ENCODE measurements at places on chromosomes 5 and 9. TPM values are rescaled to one million over a fixed set of nuclear protein-coding genes. Genes with fewer than 3 reads are reported as not detected.

DNA sequence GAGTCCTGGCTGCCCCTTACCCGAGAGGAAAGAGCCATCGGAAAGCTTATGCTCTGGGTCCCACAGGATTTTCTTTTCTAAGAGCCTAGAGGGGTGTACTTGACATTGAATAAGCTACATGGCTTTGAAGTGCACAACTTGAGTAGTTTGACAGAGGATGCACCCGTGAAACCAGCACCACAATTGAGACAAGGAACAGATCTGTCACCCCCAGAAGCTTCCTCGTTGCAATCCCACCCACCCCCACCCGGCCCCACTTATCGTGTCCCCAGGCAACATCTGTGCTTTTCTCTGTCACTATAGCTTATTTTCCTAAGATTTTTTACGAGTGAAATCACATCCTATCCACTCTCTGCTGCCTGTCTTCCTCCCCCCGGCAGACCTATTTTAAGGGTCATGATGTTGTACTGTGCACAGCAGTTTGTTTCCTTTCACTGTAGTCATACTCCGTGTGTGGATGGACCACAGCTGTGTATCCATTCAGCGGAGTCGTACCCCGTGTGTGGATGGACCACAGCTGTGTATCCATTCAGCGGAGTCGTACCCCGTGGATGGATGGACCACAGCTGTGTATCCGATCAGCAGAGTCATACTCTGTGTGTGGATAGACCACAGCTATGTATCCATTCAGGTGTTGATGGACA, 8.8 kb upstream of the FCN2 start:
- DNase-seq = no peak

GRCh38 chr9:752201-752600, 89.3 kb upstream of the DMRT1 start:
- no peak for DNase-seq

GRCh38 chr9:82777366-82777765, 285.6 kb downstream of the RASEF start:
- no peak for DNase-seq

DNA sequence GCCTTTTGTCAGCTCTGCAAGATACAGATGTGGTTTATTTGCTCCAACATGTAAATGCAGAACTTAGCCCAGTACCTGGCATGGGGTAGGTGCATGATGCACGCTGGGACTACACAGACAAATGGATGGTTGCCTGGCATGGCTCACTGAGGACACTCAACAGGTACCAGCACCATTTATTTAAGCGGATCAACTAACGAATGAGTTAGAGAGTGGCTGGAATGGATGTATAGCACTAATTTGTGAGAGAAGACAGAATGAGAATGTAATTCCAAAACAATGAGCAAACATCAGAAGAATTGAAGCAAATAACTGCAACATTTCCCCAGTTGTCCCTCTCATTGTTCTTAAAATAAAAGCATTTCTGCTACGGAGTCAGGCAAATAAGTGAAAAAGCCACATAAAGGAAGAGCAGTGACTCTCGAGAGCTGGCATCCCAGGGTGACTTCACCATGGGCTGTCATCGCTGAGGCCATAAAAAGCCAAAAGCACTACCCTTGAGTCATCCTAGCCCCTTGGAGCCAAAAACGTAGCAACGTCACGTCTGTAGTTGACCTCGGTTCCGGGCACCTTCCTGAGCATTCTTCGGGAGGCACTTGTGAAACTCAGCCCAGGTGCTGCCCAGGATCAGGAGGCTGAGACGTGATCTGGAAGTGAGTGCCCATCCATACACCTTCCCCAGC, 290.3 kb downstream of the NSG2 start:
- no peak for DNase-seq

GRCh38 chr9:76365028-76365427, 29.2 kb downstream of the RFK start:
- DNase-seq = peak; percentile 87

DNA sequence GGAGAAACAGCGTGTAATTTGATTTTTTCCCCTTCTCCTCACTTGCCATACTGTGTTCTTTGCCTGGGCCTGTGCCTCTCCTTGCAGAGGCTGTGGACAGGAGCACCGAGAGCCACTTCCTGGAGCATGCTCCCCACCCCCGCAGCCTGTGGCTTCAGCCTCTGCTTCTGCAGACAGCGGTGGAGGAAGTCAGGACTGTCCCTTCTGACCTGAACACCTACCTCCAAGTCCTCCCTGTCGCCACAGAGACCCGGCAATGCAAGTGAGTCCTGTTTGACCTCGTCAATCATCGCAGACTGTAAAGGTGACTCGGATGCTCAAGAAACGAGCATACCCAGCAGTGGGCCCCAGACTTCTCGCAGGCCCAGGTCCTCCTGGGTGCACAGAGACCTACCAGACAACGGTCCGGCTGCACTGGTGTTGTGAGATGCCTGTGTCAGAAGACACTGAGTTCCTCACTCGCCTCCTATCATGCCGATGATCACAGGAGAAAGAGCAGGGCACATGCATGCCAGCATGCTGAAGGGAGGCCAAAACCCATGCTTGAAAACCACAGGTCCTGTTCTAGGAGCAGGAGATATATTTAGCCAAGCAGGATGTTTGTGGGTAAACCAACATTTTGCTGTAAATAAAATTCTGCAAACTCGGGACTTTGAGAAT, 198.8 kb downstream of the AUH start:
- DNase-seq = no peak

GRCh38 chr9:115494393-115494792, 376.4 kb upstream of the TNC start:
- DNase-seq = no peak

DNA sequence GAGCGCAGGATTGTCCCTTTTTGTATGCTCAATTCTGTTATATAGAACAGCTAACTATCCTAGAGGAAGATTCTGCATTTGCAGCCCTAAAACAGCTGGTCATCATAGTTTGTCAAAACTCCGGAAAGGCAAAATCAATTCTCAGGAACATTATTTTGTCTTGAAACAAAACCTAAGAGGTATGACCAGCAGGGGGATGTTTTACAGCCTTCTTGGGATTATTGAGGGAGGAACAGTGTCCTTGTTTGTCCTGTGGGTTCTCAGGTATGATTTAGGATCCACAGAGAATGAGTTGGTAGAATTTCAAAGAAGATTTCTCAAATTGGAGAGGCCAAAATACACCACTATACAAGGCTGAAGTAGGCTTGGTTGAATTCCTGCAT, 136.4 kb downstream of the ZSWIM6 start:
- no peak for DNase-seq

GRCh38 chr5:43078956-43079355, 38.8 kb upstream of the ANXA2R start:
- DNase-seq = peak; percentile 38

DNA sequence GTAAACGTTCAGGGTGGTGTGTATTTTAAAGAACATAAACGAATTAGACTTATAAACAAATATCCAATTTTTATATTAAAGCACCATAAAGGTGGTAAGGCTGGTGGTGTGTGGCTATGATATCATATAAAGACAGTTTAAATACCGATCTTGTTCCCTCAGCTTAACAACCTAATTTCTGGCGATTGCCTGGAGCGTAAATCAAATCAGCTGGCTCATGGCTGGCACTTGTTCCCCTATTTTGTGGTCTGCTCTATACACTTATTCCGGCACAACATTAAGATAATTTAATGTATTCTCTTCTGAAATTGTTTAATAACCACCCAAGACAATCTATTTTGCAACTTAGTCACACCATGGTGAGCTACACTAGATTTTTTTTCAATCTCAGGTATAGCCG, 2.4 kb upstream of the HAPLN1 start:
- DNase-seq = no peak

GRCh38 chr9:7144265-7145046, 386.7 kb downstream of the KDM4C start:
- DNase-seq = no peak

GRCh38 chr5:101717721-101718120, 578.4 kb downstream of the SLCO4C1 start:
- no peak for DNase-seq

- no peak for DNase-seq
These were observed 753.3 kb upstream of the ZNF608 start for GRCh38 chr5:125499636-125500332.

GRCh38 chr9:89391585-89391984, 73.3 kb downstream of the SECISBP2 start:
- DNase-seq = no peak

The SIT1 gene
- not detected for total RNA-seq

The PCDHA4 gene
- total RNA-seq = not detected

The CD14 gene
- not detected for total RNA-seq
